ENCODE measurements at places on chromosomes 3 and 15. TPM values are rescaled to one million over a fixed set of nuclear protein-coding genes. Genes with fewer than 3 reads are reported as not detected.

GRCh38 chr3:55717481-55717880 is 230.4 kb upstream of the WNT5A start:
- H3K36me3 ChIP-seq, result no peaks in the 10 kb centered on the region
- H3K4me3 ChIP-seq, result no peak overlapping the region
- H3K27ac ChIP-seq, result no peak overlapping the region
- H3K27me3 ChIP-seq, result peaks cover 9% of the 10 kb centered on the region

The PRR20G gene
- not detected for polyA plus RNA-seq

The CAMK2N2 gene
- not detected for polyA plus RNA-seq

The RTP1 gene
- not detected for polyA plus RNA-seq

GRCh38 chr3:95327478-95327877 is 1264.6 kb downstream of the NSUN3 start:
- no peak for DNase-seq
- H3K27me3 ChIP-seq, result no peaks in the 10 kb centered on the region
- no peak overlapping the region for H3K27ac ChIP-seq
- no peaks in the 10 kb centered on the region for H3K4me1 ChIP-seq
- H3K4me3 ChIP-seq, result no peak overlapping the region
- no peaks in the 10 kb centered on the region for H3K36me3 ChIP-seq

The CACNA1D gene
- not detected for polyA plus RNA-seq

DNA sequence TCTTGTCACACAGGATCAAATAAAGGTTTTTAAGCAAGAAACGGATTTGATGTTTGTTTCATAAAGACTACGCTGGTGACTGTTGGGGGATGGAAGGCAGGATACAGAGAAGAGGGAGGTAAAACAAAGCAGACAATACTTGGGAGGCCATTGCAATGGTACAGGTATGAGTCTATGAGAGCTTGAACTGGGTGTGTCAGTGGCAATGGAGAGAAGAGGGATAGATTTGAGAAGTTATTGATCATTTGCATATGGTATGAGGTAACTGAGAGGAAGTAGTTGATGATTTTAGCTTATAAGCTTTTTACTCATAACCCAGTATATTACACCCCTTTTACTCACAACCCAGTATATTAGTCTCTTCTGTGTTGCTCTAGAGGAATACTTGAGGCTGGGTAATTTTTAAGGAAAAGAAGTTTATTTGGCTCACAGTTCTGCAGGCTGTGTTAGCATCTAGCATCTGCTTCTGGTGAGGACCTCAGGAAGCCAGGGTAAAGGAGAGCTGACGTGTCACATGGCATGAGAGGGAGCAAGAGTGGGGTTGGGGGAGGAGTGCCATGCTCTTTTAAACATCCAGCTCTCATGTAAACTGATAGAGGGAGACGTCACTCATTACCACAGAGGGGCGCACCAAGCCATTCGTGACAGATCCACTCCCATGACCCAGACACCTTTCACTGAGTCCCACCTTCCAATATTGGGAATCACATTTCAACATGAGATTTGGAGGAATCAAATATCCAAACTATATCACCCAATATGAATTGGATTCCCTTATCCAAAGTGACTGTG is 153.9 kb downstream of the VPS8 start:
- no peak for DNase-seq
- H3K4me1 ChIP-seq, result peaks cover 4% of the 10 kb centered on the region
- H3K27me3 ChIP-seq, result no peaks in the 10 kb centered on the region
- peak overlapping the region; percentile 37 for H3K27ac ChIP-seq

DNA sequence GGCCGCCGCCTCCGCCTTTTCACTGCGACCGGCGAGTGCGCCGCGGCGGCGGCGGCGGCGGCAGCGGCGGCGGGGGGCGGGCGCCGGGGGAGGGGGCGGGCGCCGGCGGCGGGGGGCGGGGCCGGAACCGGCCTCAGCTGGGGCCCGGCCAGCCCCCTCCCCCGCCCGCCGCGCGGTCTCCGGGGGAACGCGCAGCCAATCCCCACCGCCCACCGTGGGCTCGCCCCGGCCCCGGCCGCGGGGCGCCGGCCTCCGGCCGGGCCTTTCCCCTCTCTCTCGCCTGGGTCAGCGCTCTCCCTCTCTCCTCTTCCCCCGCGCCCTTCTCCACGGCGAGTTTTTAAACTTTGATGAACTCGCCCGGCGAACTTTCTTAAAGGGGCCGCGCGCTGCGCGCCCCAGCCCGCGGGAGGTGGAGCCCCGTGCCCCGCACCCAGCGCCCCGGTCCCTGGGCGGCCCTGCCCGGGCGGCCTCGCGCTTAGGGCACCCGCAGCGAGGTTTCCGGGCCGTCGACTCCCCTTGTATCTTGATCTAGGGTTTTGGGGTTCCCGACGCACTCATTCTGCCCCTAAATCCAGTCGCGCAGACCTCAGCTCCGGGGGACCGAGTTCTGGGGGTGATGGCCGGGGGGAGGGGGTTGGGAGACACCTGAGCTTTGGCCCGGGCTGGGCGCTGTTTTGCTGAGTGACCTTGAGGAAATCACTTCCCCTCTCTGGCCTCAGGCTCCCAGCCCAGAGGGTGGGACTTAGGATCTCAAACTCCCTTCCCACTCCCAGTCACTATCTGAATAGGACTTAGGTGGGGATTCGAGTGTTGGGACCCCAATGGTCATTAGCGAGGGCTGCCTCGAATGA is at the start of gene RBPMS2:
Gene RBPMS2 (minus strand): TSS at position 39 of the 851 bp plus-strand sequence. CDS start 270 bp downstream, outside the sequence.
- H3K4me1 ChIP-seq, result peaks cover 5% of the 10 kb centered on the region
- no peak within 1 kb of the TSS for H3K27ac ChIP-seq
- H3K36me3 ChIP-seq, result no peaks in the 10 kb centered on the region
- DNase-seq, result no peak
- peak within 1 kb of the TSS; percentile 88 for H3K4me3 ChIP-seq
- H3K27me3 ChIP-seq, result peaks cover 38% of the 10 kb centered on the region

The RBP2 gene
- not detected for polyA plus RNA-seq

The LINGO1 gene
- polyA plus RNA-seq, result not detected

The TMC3 gene
- polyA plus RNA-seq, result not detected

- H3K27me3 ChIP-seq, result no peaks in the 10 kb centered on the region
- peak overlapping the region; percentile 60 for H3K27ac ChIP-seq
- no peak overlapping the region for H3K4me3 ChIP-seq
- no peak for DNase-seq
- peaks cover 16% of the 10 kb centered on the region for H3K4me1 ChIP-seq
- H3K36me3 ChIP-seq, result no peaks in the 10 kb centered on the region
Measured at GRCh38 chr15:40063563-40064011, 24.6 kb upstream of the SRP14 start.

DNA sequence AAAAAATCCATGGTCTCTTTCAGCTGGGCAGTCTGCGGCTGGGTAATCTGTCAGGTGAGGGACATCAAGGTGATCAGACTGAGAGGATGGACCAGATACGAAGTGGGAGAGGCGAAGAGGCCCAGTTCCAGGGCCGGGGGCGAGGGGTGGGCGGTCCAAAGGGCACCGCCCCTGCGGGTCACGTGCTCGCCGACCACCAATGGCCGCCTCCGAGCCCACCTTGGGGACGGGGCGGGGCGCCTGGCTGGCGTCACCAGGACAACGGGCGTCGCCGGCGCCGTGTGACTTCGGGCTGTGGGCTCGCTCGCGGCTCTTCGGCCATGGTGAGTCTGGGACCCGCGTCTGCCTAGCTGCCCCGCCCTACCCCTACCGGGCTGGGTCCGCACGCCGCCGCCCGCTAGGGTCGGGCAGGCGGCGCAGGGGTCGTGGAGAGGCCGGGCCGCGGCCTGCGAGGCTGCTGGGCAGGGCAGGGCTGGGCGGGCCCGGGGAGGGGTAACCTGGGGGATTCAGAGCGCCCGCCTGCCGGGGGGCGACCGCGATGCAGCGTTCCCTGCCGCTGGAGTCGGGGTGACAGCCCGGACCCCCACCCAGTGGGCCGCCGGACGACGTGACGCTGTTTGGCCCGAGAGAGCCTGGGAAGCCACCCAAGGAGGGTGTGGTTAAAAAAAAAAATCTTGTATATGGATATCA is at the start of gene FBXL2:
Gene FBXL2 (plus strand): TSS at position 250 of the 690 bp plus-strand sequence. CDS start 71 bp downstream, at position 321.
- peaks cover 8% of the 10 kb centered on the region for H3K4me1 ChIP-seq
- peak within 1 kb of the TSS; percentile 79 for H3K4me3 ChIP-seq
- DNase-seq, result peak; percentile 12
- H3K27ac ChIP-seq, result no peak within 1 kb of the TSS

GRCh38 chr3:63960048-63960711 is 48.0 kb upstream of the SCAANT1 start:
- H3K36me3 ChIP-seq, result no peaks in the 10 kb centered on the region
- peak overlapping the region; percentile 52 for H3K4me3 ChIP-seq
- peak overlapping the region; percentile 47 for H3K27ac ChIP-seq
- H3K4me1 ChIP-seq, result peaks cover 30% of the 10 kb centered on the region

The ABCC5 gene
- polyA plus RNA-seq, result 9.3 TPM

DNA sequence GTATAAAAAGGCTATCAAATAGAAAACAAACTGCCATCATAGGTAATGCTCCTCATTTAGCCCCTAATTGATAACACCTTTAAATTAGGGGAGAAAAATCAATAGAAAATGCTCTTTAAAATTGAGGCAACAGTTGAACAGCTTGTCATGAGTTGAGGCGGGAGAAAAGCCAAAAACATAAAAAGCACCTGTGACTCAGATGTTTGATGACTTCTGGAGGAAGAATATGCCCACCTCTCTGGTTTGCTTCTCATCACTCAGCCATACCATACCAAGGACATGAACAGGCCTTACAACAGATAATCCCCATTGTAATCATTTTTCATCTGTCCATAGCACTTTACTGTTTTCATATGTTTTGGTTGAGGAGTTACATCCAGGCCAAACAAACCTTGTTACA is 246.0 kb downstream of the MYRIP start:
- no peaks in the 10 kb centered on the region for H3K36me3 ChIP-seq
- no peak overlapping the region for H3K4me3 ChIP-seq
- DNase-seq, result no peak
- no peaks in the 10 kb centered on the region for H3K4me1 ChIP-seq
- H3K27ac ChIP-seq, result no peak overlapping the region
